ENCODE measurements at places on chromosomes 7 and 10.

DNA sequence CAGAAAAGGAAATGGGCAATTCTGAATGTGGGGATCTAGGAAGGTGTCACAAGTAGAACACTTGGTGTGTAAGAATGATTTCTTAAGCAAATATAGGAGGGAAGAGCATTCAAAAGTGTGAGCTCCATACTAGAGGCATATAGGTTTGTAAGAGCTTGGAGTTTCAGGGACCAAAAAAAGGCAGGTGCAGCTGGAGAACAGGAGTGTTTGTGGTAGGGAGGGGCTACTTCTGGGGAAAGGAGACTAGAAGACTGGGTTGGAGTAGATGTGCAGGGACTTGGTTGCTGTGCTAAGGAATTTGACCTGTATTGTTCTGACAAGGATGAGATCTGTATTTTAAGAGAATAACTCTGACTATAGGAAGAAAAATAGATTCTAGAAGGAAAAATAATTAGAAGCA is 46.4 kb downstream of the CPED1 start:
- no peak for DNase-seq

DNA sequence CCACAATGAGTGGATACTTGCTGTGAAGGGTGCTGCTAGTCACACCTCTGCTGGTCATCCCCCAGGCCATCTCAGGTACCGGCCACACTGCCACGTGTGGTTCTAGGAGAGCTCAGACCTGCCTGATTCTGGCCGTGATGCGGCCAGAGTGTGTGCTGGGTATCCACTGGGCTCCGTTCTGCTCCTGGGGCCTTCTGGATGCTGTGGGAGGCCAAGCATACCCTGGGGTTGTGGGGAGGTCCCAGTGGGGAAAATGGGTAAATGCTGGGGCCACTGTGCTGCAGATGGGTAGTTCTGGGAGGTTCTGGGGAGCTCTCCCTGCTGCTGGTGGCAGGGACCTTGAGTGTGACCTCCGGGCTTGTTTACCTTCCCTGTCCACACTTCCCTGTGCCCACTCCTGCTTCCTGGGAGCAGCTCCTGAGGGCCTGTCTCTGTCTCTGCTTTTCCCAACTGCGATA is 318.4 kb downstream of the GLRX3 start:
- DNase-seq = peak; percentile 72

DNA sequence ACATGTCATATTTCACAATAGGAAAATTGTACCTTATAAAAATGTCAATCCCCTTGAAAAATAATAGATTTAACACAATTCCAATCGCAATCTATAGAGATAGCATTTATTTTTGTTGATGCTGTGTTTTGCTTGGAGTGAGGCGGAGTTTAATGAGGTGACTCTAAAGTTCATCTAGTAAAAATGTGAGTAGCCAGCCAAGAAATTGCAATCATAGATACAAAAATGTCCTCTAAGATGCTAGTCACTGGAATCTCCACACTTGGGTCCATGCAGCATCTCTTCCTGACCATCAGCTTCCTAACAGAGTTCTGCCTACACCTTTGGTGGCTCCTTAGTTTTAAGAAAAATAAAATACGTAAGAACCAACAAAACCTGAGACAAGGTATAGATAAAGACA is 44.9 kb downstream of the GLI3 start:
- DNase-seq = no peak

GRCh38 chr7:142385491-142386340 is 127.9 kb upstream of the PRSS58 start:
- no peak for DNase-seq

- DNase-seq = no peak
Measured at GRCh38 chr7:30625283-30625682, 30.6 kb downstream of the GARS1 start.
